ENCODE measurements at places on chromosomes 7 and 10.

DNA sequence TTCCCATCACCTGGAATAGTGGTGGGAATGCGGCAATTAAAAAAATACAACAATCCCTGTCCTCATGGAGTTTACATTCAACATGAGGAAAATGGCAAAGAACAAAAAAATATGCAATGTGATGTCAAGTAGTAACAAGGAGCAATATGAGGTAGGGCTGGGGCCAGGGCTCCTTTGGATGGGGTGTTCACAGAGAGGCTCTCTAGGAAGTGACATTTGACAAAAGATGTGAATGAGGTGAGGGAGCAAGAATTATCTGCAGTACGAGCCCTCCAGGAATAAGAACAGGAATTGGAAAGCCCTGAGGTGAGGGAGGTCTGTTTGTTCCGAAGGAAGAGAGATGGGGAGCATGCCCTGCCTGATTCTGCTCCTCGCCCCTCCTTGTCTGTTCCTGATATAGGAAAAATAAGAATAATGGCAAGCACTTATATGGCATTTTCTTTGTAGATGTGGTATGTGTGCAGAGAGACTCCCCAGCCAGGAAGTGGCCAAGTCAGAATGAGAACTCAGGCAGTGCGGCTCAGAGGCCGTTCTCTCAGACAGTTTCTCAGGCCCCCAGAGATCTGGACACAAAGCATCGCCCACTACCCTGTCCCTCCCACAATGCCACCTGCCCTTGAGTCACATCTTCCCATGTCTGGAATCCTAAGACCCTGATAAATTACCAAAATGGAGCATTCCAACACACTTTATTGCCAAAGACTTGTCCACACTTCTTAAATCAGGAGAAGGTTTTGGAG is 105.6 kb downstream of the APBB1IP start:
- no peak for DNase-seq

- no peak for DNase-seq
These were observed 786 bp upstream of the AKR1C4 start for GRCh38 chr10:5195727-5196374.

GRCh38 chr10:124935946-124936345 is 6.0 kb upstream of the ZRANB1 start:
- no peak for DNase-seq

- DNase-seq = no peak
These were observed 2.7 kb downstream of the MXI1 start for GRCh38 chr10:110209926-110210673.

- DNase-seq = no peak
These were observed 39.5 kb upstream of the TECTB start for GRCh38 chr10:112243713-112244112.

GRCh38 chr10:125091891-125092290 is 68.5 kb downstream of the CTBP2 start:
- no peak for DNase-seq

DNA sequence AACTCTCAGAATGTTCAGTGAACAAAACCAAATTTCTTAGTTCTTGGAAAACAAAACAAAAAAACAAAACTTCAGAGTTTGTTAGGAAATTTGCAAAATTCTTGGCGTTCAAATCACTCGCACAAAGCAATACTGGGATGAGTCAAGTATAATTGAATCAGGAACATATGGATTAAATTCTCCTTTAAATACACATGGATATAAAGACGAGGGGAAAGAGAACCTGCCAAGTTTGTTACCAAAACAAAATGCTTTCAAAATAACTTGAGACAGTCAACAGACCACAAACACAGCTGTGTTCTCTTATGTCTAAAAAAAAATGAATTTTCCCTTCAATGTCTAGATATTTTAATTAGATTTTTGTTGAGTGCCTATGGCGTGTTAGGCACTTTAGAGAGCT is 93.5 kb upstream of the MPP7 start:
- no peak for DNase-seq

DNA sequence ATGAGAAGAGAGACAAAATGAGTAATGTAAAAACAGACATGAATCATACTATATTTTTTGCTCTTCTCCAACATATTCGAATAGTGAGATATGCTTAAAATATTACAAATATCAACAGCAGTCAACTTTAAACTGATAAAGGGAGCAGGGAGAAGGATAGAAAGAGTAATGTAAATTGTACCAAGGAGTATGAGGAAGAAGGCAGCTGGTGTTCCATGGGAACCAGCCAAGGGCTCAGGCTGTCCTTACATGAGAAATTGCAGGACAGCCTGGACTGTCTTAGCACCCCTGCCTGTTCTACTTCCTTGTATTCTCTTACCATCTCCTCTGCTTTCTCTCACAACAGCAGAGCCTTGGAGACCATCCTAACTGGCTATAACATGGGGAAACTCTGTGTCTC is 128.7 kb downstream of the TSPAN12 start:
- no peak for DNase-seq

DNA sequence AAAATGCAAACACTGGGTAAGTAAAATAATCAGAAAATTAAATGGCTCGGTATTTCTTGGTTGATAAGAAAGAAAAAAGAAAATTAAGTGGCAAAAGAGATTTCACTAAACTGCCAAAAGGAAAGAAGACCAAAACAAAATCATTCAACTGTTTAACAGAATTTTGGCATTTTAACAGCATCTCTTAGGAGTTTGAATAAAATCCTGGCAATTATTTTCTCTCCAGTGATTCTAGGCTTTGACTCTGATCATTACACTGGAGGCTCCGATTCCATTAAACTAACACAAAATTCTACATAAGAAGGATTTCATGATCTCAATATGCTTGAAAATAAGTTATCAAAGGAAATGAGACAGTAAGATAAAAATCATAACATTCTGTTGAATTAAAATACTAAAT is 62.3 kb downstream of the ARHGAP21 start:
- DNase-seq = no peak

DNA sequence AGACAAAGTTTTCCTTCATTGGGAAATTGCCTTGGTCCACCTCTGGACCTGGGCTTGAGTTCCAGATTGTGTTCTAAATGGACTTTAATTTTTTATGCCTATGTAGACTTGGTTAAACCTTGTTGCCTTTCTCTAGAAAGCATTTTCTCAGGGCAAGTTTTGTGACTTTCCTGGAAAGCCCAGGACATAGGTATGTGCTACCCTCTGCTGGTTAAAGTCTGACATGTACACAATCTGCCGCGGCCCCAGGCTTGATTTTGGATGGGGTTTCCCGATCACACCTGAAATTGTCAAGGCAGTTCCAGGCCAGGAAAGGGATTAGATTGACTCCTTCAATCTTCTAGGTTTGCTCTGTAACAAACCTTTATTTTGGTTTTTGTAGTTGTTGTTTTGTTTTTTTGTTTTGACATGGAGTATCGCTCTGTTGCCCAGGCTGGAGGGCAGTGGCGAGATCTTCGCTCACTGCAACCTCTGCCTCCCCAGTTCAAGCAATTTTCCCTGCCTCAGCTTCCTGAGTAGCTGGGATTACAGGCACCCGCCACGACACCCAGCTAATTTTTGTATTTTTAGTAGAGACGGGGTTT is 14.1 kb upstream of the AKR1B10 start:
- DNase-seq = no peak

Data from activated gamma-delta T cell treated with anti-CD3 and anti-CD28 coated beads, Interleukin-2, amount 50 U/mL, for 16 hours (primary cell).